ENCODE measurements at places on chromosomes 1 and 21. TPM values are rescaled to one million over a fixed set of nuclear protein-coding genes. Genes with fewer than 3 reads are reported as not detected.

LCE6A gene
- total RNA-seq: not detected

- H3K36me3 ChIP-seq: no peaks in the 10 kb centered on the region
- no peaks in the 10 kb centered on the region for H3K27me3 ChIP-seq
- no peak overlapping the region for H3K27ac ChIP-seq
- H3K4me3 ChIP-seq: no peak overlapping the region
These were observed 32.4 kb upstream of the SLC16A1 start for GRCh38 chr1:112988367-112988766.

HPDL gene
- 1.0 TPM for total RNA-seq

- H3K27ac ChIP-seq: no peak overlapping the region
- no peaks in the 10 kb centered on the region for H3K27me3 ChIP-seq
- H3K4me3 ChIP-seq: no peak overlapping the region
- H3K36me3 ChIP-seq: peaks cover 5% of the 10 kb centered on the region
These were observed 14.5 kb downstream of the AGPAT3 start for GRCh38 chr21:43879348-43880110.

DNA sequence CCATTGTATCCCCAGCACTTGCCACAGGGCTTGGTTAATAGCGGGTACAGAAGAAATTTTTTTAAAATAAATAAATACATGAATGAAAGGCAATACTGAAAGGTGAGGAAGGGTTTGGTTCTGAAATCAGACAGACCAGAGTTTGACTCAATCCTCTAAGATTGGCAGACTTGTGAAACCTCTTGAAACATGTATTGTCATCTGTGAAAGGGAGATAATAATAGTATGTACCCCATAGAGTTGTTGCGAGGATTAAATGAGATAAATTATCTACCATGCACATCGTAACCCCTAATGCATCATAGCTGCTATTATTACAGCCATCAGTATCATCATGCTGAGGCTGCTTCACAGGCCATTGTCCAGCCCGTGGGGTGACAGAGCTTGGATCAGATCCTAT, 41.4 kb downstream of the S1PR1 start:
- no peak overlapping the region for H3K4me3 ChIP-seq
- H3K27me3 ChIP-seq: peaks cover 19% of the 10 kb centered on the region
- no peak for DNase-seq
- no peak overlapping the region for H3K27ac ChIP-seq
- no peaks in the 10 kb centered on the region for H3K36me3 ChIP-seq

CRYBG2 gene
- total RNA-seq: not detected

KCNJ9 gene
- not detected for total RNA-seq

All from chondrocyte (in vitro differentiated cells).